ENCODE measurements at places on chromosomes 12 and 14.

DNA sequence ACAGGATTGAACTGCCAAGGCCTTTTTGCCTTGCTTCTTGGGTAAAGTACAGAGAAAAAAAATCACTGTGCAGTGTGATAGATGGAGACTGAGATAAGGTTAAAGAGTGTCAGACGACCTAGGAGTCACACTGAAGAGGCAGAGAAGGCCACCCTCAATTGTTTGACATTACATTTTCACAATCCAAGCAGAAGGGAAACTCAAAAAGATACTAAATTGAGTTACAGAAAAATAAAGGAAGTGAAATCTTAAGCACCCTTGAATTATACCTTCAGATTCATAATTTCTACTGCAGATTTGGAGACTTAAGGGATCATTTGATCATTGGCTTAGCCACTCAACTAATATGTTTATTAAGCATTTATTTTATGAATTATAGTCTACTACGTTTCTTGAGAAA, 97.1 kb downstream of the MYF5 start:
- DNase-seq = no peak

DNA sequence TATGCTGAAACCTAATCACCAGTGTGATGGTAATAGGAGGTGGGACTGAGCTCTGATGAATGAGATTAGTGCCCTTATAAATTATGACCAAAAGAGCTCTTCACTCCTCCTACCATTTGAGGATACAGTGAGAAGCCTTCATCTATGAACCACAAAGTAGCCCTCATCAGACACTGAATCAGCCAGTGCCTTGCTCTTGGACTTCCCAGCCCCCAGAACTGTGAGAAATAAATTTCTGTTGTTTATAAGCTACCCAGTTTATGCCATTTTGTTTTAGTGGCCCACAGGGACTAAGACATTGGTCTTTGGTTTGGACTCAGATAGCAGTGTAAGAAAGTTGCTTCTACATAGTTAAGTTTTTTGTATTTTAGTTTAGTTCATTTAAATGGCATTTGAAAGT, 32.9 kb downstream of the ABHD12B start:
- no peak for DNase-seq

- DNase-seq = no peak
These were observed 108.7 kb upstream of the MAP1LC3B2 start for GRCh38 chr12:116450406-116450910.

GRCh38 chr12:8609061-8609570, 3.5 kb downstream of the AICDA start:
- peak; percentile 50 for DNase-seq

DNA sequence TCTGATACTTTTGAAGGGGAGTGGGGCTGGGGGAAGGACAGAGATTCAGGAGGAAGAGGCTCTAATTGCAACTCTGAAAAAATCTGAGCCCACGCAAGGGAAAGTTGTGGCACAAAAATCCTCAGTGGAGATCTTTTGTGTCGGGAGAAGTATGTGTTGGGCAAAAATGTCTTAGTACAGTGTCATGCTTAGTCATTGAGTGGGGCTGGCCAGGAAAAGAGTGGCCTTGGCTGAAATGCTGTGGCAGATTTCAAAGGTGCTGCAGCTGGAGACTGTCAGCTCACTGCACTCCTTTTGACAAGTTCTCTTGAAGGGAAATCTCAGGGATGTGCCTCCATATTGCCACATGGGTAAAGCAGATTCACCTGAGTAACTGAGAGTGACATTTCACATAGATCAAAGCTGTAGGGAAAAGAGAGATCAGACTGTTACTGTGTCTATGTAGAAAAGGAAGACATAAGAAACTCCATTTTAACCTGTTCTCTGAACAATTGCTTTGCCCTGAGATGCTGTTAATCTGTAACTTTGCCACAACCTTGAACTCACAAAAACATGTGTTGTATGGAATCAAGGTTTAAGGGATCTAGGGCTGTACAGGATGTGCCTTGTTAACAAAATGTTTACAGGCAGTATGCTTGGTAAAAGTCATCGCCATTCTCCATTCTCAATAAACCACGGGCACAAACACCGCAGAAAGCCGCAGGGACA, 36.0 kb upstream of the GLIPR1 start:
- peak; percentile 45 for DNase-seq

DNA sequence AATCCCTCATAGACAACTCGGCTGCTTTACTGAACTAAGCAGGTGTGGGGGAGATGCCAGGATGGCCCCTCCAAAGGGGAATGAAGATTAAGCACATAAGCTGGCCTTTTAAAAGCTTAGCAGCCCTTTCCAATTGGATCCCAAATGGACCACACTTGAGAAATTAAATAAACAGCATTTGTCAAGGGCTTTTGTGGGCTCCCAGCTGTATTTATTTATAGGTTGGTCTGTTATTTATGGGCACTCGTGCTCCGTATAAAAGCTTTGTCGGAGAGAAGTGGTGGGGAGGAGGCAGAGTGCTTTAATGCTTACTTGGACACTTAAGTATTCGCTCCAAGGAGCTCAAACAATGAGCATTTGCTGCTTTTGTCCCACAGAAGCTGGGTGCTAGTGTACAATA, 580.2 kb downstream of the MED13L start:
- DNase-seq = no peak

- DNase-seq = no peak
These were observed 45.7 kb downstream of the TEAD4 start for GRCh38 chr12:3004655-3005565.

- DNase-seq = no peak
These were observed 51.3 kb upstream of the AMIGO2 start for GRCh38 chr12:47131011-47131410.

DNA sequence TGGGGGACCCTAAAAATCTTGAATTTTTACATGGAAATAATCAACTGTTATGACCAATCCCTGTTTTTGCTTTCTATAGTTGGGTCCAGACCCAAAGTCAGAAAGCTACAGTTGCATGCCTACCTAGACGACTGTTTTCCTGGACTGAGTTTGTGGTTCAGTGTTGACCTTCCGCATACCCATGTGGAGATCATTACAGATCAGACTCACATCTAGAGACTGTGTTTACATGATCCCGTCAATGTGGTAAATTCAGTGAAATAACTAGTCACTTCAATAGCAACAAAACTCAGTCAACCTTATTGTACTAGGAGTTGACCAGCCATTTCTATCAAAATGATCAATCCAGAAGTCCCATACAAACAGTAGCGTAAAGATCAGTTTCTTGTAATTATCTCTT, 257.6 kb downstream of the EGLN3 start:
- peak; percentile 85 for DNase-seq

- DNase-seq = no peak
These were observed 30.7 kb downstream of the TESC start for GRCh38 chr12:117068492-117068891.

DNA sequence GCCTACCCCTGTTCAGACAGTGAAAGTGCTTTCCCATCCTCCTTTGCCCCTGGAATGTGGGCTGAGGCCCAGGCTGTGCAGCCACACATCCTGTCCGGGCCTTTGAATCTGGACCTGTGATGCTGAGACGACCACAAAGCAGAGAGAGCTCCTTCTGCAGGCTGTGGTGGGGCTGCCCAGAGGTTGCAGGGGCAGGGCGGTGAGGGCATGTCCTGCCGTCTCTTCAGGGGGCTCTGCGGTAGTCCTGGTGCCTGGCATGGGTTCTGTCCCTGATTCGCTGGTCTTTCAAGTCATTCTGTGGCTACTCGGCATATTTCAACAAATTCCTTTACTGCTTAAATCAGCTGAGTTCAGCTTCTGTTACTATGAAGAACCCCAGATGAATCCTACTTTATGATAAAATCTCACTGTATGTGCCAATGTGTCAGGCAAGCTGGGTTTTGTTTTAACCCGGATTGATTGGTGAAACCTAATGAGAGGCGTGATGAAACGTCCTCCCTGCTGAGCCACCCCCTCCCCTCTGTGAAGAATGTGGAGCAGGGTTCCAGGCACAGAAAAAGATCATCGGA, 63.4 kb upstream of the DICER1 start:
- no peak for DNase-seq

GRCh38 chr12:109627633-109628032, 54.0 kb downstream of the MVK start:
- peak; percentile 33 for DNase-seq

GRCh38 chr14:60197629-60198303, 32.6 kb upstream of the DHRS7 start:
- peak; percentile 57 for DNase-seq

- DNase-seq = no peak
These were observed 41.0 kb downstream of the USP15 start for GRCh38 chr12:62301080-62301798.

DNA sequence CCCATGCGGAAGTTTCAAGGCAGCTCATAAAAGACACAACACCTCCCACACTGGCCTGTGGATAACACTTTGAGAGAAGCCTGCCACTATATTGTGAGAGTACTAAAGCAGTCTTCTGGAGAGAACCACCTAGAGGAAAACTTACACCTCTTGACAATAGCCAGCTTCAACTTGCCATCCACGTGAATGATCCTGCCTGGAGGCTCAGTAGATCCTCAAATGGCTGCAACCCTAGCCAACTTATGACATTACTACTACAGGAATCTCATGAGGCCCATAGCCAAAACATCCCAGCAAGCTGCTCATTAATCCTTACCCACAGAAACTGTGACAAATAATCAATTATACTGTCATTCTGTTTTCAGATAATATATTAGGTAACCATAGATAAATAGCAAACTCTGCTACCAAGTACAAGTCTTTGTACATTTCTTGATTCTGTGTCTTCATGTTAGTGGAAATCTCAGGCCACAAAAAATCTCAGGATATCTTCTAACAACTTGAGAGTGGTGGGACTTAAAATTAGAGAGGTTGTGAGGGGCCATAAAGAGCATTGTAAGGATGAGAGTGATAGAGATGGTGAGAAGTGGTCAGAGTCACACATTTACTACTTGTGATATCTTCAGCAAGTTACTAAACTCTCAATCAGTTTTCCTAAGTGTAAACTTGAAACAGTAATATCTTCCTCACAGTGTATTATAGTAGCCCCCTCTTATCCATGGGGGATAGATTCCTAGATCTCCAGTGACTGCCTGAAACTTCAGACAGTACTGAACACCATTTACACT, 368.0 kb downstream of the C12orf50 start:
- DNase-seq = no peak

DNA sequence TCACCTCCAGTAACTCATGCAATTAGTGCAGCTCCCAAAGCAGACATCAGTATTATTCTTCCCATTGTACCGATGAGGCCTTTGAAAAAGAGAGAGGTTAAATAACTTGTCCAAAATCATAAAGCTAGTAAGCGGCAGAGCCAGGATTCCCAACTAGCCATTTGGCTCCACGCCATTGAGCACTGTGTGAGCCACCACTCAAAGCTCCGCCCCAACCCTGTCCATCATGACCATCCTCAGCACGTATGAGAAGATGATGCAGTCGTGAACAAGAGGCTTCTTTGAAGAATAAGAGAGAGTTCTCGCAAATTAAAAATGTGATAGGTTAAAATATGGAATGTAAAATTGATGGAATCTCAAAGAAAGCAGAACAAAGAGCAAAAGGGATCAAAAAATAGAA, 14.6 kb downstream of the CLMN start:
- no peak for DNase-seq

DNA sequence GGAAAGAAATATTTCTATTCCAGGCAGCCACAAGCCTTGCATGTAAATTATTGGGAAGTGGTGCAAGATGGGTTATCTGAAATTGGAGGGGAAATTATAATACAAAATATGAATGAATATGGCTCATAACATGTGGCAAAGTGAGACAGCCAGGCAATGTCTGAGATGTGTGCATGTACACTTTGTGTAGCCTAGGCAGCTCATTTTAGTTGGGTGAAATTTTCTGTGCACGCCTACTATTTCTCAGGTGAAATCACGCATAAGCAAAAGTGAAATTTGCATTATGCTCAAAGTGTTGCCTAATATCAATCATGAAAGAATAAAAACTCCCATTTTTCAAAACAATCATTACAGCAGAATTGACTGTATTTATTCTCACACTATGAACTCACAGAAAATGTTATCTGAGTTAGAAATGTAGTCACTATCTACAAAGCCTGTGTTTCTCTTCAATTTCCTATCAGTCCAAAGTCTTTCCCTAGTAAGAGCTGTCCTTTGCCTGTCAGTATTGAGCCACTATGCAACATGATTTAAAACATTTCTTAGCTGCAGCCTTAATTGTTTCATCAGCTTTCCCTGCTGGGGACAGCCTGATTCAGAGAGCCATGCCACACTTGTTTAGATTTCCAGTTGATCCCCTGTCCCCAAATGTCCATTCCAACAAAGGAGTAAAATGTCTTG, 80.7 kb downstream of the EPS8 start:
- DNase-seq = no peak

DNA sequence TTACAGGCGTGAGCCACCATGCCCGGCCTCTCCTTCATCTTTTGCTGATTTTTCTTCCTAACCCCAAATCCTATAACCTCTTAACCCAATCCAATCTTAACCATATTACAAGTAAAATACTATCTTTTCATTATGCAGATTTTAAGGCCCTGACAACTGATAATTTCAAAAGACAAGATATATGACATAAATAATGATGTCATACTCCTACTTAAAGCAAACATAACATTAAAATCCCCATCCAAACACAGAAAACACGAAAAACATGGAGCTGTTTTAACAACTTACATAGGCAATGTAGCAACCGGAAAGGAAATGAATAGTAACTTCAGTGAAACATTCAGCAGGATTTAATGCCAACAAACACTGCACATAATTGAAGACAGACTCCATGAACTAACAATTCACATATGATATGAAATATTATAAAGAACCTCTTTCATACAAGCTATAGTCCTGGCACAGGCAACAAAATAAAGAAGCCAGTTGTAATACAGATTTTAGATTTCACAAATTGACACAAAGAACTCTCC, 21.5 kb downstream of the USP44 start:
- DNase-seq = no peak

GRCh38 chr12:103626498-103626897, 39.4 kb downstream of the STAB2 start:
- peak; percentile 86 for DNase-seq

GRCh38 chr12:104784592-104784991, 173.5 kb downstream of the SLC41A2 start:
- no peak for DNase-seq

GRCh38 chr12:72574138-72574537, 302.0 kb downstream of the TRHDE start:
- DNase-seq = no peak

GRCh38 chr12:12466157-12466556, 96.5 kb downstream of the DUSP16 start:
- no peak for DNase-seq

DNA sequence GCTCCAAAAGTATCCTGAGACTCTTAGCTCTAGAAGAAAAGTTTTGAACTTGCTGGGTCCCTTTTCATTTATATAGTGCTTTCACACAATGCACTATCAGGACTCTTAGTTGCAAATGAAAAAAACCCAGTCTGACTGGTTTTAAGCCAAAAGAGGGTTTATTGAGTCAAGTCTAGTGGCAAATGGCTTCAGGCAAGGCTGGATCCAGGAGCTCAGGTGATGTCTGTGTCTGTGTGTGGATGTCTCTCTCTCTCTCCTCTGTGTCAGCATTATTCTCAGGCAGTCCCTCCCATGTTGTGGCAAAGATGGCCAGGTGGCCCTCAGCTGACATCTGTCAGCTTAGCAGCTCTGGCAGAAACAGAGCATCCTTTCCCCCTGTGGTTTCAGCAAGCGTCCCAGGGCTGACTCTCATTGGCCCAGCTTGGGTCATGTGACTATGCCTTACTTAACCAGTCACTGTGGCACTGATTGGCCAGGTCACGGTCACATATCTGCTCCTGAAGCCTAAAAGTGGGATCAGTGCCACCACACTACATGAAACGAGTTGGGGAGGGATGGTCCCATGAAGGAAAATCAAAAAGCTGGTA, 6.2 kb downstream of the TMEM120B start:
- DNase-seq = no peak

Data from Daoy (cell line).